ENCODE measurements at places on chromosomes 1 and 21.

DNA sequence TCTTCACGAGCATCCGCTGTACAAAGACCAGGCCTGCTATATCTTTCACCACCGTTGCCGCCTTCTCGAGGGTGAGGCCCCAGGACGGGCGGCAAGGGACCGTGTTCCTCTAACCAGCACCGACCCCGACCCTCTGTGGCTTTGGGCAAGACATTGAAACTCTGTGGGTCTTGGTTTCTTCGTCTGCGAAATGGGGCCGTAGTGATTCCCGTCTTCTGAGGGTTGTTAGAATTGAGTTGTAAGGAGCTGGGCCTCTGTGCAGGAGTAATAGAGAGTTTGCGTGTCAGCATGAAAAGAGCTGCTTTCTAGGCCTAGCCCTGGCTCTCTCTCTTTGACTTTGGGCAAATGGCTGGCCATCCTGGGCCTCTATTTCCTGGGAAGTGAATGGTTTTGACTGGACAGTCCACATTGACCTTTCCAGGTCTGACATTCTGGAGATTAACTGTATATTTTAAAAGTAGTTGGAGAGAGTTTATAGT, 591 bp downstream of the MRPL37 start:
- DNase-seq, result peak; percentile 28

DNA sequence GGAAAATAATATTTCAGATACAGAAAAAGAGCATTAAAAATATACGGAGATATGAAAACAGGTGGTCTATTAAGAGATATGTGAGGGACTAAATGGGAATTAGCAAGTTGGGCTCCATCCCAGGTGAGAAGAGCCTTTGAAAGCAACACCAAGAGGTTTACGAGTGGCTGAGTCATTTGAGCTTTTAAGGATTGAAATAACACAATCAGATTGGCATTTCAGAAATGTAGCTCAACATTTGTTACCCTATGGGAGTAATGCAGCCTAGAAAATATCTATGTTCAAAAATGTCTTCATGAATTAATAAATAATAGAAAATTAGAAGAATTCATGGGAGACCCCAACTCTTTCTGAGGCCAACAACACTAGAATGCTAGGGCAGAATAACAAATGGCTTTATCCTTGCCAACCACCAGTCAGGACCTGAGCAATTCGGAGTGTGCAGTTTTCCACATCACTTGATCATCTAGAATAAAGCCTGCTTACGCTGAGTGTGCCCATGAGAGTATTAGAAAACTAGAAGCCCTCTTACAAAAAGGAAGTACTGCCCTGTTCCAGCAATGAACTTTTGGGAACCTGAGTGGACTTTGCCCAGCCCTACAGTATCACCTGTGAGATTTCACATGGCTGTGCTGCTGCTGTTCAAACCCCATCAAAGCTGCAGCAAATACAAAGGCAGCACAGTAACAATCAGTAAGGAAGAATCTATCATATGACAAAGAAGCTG, 538.0 kb upstream of the CAMK1G start:
- DNase-seq, result no peak

- peak; percentile 81 for DNase-seq
Measured at GRCh38 chr21:34545079-34545884, 33.3 kb upstream of the KCNE1 start.

DNA sequence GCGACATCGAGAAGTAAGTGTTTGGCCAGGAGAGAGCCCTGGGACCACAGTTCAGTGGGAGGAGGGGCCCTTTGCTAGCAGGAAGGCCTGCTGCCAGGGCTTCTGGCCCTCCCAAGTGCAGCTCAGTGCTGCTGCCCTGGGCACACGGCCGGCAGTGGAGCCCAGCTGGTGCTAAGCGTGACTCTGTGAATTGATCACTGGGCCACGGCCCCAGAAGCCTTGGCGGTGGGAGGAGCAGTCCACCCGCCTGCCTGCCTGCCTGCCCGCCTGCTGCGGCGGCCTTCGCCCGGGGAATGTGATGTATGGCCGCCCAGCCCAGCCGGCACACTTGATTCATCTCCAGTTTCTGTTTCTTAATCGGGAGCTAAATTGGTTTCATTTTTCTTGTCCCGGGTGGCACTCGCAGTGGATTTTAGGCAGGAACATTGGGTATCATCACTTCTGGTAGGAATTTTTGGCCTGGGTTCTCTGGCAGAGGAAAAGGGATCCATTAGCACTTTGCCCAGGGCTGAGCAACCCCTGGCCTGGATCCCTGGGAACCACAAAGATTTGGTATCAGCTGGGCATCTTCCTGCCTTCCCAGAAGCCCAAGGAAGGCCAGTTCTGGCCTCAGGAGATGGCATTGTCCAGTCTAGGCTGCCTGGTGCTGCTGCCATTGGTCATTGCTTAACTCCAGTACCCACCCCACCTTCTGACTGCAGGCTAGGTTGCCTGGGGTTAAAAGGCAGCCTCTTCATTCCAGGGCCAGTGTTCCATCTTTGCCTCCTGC, 28.6 kb downstream of the TMEM53 start:
- peak; percentile 48 for DNase-seq

- no peak for DNase-seq
Measured at GRCh38 chr1:192581131-192581927, 5.8 kb downstream of the RGS1 start.

GRCh38 chr1:247375747-247376146, 40.2 kb upstream of the NLRP3 start:
- DNase-seq, result no peak
